Naive B cell (primary cell): ENCODE measurements at places on chromosomes 7 and 10.
A peak's percentile ranks its signal among the peaks of the same experiment; 100 is the strongest.

DNA sequence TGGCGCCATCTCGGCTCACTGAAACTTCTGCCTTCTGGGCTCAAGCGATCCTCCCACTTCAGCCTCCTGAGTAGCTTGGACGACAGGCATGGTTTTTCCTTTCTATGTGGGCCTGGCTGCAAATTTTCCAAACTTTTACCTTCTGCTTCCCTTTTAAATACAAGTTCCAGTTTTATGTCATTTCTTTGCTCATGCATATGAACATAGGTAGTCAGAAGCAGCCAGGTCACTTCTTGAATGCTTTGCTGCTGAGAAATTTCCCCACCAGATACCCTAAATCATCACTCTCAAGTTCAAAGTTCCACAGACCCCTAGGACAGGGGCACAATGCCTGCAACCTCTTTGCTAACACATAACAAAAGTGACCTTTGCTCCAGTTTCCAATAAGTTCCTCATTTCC lies 21.6 kb upstream of the RPEL1 start:
- DNase-seq = no peak

DNA sequence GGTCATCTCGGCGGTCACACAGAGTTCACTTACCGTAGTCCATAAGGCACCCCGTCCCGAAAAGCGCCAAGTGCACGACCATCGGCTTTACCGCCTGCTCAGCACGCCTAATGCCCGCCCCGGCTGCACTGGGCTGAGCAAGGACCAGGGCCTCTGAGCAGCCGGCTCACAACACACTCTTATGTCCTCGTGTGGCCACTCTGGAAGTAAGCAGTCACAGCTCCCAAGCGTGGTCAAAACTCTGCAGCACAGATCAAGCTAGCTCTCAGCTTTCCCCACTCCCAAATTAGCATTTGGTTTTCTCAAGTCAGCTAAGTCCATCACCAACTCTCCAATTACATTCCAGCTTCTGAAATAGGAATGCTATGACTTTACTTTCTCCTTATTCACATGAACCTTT lies 57.7 kb downstream of the MAD1L1 start:
- DNase-seq = no peak

GRCh38 chr10:84521013-84521412 lies 192.6 kb downstream of the CCSER2 start:
- no peak for DNase-seq

DNA sequence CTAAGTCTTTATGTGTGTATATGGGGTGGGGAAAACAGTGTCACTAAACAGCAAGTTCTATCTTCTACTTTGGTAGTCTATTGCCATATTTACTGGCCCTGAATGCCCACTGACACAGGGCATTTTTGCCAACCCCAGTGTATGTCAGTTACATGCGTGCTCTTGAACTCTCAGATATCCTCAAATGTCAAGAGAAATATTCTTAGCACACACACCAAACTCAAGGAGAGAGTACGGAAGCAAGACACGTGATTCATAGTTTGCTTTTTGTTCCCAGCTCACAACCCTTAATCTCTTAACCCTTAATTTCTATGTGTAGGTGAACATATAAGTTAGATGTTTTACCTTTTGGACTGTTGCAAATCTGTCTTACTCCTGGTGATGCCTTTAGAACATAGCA lies 39.3 kb downstream of the EPC1 start:
- DNase-seq = no peak

- peak; percentile 7 for DNase-seq
Measured at GRCh38 chr10:50387732-50388073, 136.4 kb upstream of the ASAH2 start.

- no peak for DNase-seq
Measured at GRCh38 chr10:95480901-95481491, 80.2 kb downstream of the SORBS1 start.

- DNase-seq = no peak
Measured at GRCh38 chr7:80017101-80017698, 117.4 kb upstream of the GNAI1 start.

- DNase-seq = no peak
Measured at GRCh38 chr10:49441488-49442476, 45.9 kb upstream of the DRGX start.

- DNase-seq = no peak
Measured at GRCh38 chr10:132955479-132955878, 13.1 kb upstream of the CFAP46 start.

- DNase-seq = no peak
Measured at GRCh38 chr7:149751043-149751775, 22.2 kb downstream of the ZNF467 start.

- no peak for DNase-seq
Measured at GRCh38 chr10:33106767-33107166, 148.7 kb upstream of the ITGB1 start.

- no peak for DNase-seq
Measured at GRCh38 chr10:93844979-93845626, 48.7 kb upstream of the SLC35G1 start.

- DNase-seq = no peak
Measured at GRCh38 chr10:5987747-5988146, 10.4 kb upstream of the IL15RA start.

- peak; percentile 60 for DNase-seq
Measured at GRCh38 chr10:103244666-103245271, 918 bp upstream of the RPEL1 start.

DNA sequence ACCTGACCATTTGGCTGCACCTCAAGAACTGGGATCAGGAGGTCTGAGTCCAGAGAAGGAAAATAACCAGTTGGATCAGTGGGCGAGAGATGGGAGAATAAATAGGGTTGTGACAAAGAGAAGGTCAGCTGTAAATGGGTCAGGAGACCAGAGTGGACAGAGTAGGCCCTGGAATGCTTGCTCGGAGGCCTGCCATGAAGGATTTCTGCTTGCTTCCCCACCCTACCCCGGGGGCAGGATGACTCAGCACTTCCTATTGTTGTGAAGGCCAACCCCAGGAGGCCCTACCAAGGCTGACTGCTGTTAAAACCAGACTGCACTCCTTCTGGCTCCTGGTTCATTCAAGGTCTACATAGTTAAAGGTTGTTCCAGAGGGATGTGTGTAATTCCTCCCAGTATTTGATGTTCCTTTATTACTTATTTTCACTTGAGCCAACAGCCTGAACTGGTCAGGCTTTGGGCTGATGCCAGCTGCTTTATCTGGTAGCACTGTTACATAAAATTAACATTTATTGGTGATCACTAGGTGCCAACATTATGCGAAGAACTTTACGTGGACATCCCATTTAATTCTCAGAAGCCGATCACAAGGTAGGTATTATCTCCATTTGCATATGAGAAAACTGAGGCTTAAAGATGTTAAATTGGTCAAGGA lies 27.3 kb upstream of the IFRD1 start:
- DNase-seq = no peak

DNA sequence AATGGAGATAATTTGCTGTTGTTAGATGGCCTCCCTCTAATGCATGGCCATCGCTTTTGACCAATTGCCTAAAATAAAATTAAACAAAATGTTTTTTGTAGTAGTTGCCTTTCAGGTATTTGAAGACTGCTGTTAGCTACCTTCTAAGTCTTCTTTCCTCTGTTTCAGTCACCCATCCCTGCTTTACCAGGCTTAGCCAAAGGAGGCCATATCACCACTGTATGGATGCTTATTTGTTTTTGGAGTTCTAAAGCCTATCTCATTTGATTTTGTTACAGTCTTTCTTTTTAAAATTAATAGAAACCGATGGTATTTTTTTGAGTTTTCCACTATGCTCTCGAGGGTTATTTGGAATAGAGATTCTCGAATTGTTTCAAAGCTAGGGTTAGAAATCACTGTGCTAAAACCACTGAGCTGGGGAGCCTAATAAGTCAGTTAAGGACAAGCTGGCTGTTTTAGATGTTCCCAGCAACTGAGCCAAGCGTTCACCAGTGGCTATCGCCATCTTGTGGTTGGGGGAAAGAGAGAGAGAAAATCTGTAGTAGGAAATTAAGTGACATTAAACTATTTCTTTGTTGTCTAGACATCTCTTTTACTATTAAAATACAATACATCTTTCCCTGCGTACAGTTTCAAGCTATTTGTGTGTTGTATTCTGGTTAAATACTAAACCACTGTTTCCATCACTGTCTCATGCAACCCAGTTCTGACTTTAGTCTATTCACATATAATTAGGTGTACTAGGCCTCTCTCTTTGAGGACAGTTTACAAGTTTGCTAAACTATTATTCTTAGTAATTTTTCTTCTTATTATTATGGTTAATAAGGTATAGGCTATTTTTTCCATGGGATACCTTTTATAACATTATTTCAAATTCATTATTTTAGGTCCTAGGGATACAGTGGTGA lies 52.2 kb downstream of the GPR158 start:
- DNase-seq = no peak

DNA sequence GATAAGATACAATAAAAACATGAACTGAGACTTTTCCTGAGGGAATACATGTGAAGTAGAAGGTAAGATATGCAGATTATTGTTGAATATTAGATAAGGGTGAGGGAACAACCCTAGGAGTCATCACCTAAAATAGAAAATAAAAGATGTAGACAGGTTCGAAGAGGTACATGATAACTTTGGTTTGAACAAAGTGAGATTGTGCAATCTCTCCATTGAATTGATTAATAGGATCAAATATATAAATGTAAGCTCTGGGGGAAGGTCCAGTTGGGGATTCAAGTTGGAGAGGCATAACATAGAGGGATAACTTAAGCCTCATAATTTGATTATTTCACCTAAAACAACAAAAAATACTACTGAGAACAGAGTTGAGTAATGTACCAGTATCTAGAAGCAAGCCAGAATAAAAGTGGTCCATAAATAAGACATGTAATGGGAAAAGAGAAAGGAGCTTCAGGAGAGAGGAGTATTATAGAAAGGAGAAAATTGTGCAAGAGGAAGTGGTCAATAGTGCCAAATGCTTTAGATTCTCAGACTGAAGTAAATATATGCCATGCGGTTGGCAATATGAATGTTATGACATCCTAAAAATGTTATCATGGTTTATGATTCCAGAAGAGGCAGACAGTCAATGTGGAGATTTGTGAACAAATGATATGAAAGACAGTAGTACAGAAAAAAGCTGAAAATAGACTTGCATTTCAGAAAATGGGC lies 282.3 kb upstream of the CHRM2 start:
- DNase-seq = no peak

DNA sequence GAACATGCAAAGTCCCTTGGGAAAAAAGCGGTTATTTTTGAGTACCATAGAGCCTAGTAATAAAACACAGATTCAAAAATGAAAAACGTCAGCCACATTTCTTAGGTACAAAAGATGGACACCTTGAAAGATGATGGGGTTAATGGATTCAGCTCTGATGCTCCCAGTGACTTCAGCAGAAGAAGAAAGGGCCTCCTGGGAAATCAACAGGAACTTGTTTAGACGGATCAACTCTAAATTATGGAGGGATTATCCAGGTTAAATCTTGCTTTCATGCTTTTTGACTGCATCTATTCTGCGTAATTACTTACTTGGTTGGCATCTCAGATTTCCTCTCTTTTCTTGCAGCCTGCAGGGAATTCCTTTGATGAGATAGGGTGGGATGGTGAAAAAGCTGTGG lies 82.5 kb downstream of the TMEM178B start:
- no peak for DNase-seq

GRCh38 chr7:72413290-72413689 lies 1.2 kb upstream of the CALN1 start:
- DNase-seq = no peak

GRCh38 chr10:5814110-5815107 lies 1.2 kb upstream of the GDI2 start:
- no peak for DNase-seq

DNA sequence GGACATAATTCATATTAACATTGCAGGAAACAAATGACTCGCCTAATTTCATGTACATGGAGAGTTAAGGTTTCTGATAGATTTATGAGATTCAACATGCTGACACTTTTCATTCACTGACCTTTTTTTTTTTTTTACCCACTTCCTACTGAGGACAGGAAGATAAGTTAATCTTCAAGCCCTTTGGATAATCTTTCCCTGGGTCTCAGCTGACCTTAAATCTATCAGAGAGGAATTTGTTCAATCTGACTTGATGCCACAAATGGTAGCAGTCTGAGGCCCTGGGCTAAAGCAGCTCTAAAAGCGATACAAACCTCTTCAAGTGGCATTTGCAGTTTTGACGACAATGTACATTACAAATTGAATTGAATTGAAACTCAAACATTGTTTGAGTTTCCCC lies 493.3 kb upstream of the SORCS1 start:
- DNase-seq = no peak

- DNase-seq = no peak
Measured at GRCh38 chr10:133173860-133174640, 14.0 kb downstream of the KNDC1 start.

- no peak for DNase-seq
Measured at GRCh38 chr10:76618641-76619040, 1019.0 kb downstream of the KCNMA1 start.
